Immature natural killer cell (primary cell): ENCODE measurements at places on chromosomes 6 and 20. TPM values are rescaled to one million over a fixed set of nuclear protein-coding genes. Genes with fewer than 3 reads are reported as not detected.

DNA sequence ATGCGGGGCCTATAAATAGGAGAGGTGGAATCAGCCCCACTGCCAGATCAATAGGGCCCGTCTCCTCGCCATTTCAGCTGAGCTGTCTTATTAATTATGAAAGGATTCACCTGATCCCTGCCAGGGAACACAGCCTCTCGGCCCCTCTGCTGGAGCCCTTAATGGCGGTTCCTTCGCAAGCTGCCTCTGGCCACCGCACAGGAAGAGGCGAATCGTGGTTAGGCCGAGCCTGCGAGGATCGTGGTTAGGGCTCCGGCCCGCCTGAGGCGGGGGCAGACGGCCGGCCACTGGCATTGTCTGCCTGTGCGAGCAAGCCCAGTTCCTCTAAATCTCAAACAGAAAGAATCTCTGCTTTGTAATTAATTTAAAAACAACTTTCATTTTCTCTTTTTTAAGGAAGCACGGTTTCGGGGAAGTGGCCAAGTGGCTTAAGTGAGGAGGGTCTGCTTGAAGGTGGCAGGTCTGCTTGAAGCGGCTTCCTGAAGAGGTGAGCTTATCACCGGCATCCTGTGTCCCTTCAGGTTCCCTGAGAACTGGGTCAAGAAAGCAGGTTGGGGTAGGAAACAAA is 9.2 kb downstream of the NRN1 start:
- DNase-seq: peak; percentile 40

- no peak for DNase-seq
These were observed 681.0 kb upstream of the GJE1 start for GRCh38 chr6:141451511-141452353.

DNA sequence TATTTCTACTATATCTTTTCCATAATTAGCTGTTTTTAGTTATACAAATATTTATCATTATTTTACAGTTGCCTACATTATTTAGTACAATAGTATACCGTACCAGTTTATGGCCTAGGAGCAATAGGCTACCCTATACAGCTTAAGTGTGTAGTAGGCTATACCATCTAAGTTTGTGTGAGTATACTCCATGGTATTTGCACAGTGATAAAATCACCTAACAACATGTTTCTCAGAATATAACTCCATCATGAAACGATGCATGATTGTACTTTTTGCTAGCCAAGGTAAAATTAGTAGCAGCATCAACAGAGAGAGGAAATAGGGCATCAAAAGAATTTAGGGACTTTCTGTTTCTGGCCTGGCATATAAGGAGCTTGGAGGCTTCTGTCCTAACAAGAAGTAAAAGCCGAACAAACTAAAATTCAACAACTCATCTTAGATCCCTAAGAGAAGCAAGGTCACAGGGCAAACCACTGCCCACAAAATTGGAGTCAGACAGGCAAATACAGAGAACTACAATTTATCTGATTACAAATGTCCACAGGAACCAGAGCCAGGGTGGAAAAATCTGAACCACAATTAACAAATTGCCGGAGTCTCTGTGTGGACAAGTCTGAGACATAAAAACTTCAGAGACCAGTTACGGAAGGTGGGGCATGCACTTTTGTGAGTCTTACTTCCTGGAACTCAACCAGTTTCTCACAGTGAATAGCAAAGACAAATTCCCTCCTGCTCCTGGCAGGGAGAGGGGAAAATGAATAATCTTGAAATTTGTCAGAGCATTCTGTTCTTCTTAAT is 671.4 kb downstream of the RFPL4B start:
- DNase-seq: no peak

DNA sequence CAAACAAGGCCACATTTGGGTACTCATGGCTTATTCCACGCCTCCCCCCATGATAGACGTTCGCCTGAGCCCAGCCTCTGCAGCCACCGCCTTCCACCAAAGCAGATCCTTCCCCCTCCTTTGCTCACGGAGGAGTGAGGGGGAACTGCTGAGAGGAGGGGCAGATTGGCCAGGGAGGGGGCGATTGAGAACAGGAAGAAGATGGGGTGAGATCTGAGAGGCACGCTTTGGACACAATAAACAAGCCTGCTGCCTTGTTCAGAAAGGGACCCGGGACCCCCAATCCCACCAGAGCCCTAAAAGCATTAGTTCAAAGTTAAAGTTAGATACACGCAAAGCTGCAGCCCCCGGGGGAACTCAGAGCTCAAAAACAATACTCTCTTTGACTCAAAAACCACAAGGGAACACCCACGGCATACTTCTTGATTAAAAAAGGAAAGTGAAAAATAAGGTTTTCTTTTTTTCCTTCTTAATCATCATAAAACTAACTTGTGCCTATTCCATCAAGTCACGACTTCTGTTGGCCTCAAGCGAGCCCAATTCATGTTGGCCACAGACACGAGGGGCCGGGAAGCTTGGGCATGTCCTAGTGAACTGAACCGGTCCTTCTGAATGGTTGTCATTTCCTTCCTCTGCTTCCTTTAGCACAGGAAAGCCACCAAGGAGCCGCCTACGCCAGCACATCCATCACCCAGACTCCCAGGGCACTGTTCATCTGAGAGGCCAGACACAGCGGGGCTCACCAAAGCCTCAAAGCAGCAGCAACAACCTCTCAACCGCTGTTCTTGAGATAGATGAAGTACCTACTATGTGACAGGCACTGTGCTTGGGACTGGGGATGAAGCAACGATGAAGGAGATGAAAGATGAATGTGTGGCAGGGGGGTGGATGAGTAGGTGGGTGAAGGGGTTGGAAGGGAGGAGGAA is 44.7 kb downstream of the NFATC2 start:
- DNase-seq: peak; percentile 84

GRCh38 chr6:22804620-22805261 is 235.4 kb downstream of the HDGFL1 start:
- DNase-seq: no peak

- DNase-seq: no peak
These were observed 16.3 kb downstream of the LGSN start for GRCh38 chr6:63303476-63303875.

- DNase-seq: no peak
These were observed 241.4 kb downstream of the LAMA2 start for GRCh38 chr6:129124347-129124746.

SNX21 gene
- polyA plus RNA-seq: 2.5 TPM

DZANK1 gene
- 1.2 TPM for polyA plus RNA-seq

SNAP91 gene
- polyA plus RNA-seq: not detected
